ENCODE measurements at places on chromosomes 3 and 15.

DNA sequence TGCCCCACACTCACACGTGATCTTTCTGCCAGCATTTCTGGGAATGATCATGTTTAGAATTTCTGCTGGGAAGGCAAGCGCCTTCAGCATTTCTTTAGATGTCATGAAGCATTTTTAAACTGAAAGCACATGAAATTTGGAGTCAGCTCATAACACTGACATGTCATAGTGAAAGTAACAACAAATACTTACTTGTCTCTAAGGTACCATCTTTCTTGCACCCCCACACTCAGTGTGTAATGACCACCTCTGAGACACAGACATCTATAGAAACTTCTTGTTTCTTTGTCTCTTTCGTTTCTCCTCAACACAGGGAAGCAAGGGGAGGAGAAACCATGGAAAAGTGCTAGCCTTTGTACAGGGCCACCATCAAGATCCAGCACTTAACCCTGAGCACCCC lies 171.7 kb downstream of the RORA start:
- no peak for DNase-seq

DNA sequence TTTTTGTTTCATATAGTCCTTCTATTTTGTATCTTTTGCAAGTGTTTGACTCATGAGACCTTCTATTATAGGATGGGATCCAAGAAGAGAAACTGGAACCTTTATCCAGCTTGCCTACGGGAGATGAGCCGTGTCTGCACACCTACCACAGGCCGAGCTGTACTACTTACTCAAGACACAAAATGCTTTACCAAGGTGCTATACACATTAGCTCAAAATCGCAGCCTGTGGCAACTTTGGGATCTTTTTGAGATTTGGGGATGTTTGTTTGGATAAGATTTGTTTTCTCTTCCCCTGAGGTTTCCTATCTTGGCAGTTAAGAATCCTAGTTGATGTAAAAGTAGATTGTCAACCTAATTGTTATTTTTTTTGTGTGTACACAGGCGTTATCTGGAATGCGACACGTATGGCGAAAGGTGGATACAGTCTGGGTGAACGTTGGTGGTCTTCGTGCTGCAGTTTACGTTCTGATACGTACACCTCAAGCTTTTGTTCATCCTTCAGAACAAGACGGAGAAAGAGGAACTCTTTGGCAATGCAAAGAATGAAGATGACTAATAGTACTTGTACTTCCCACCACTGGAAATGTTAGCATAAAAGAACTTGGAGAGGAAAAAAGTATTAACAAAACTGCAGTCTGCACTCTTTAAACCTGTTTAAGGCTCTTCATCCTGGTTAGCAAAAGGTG lies 13.1 kb upstream of the SETD5 start:
- no peak for DNase-seq

GRCh38 chr3:184593220-184593927 lies 31.8 kb downstream of the EPHB3 start:
- no peak for DNase-seq

DNA sequence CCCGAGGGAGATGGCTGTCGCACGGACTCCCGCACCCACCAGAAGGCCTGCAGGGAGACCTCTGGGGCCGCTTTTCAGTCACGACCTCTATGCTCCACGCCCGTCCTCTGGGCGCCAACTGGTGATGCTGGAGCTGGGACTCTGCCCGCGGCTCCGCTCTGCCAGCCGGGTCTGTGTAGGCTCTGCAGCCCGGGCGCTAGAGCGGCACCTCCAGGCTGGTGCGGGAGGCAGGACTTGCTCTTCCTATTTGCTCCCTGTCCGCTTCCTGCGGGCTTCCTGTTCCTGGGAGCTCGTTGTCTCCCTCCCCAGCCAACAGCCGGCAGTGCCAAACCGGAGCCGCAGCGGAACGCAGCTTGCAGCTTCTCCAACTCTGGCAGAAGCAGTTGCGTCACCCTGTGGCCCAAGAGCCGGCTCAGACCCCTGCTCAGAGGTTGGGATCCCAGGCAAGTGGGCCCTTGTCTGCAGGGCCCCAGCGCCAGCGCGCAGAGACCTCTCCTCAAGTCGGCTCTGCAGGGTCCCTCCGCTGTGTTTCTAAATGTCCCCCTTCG lies 285.9 kb downstream of the XXYLT1 start:
- no peak for DNase-seq

- DNase-seq, result no peak
Measured at GRCh38 chr3:167762296-167762695, 26.8 kb downstream of the SERPINI1 start.

DNA sequence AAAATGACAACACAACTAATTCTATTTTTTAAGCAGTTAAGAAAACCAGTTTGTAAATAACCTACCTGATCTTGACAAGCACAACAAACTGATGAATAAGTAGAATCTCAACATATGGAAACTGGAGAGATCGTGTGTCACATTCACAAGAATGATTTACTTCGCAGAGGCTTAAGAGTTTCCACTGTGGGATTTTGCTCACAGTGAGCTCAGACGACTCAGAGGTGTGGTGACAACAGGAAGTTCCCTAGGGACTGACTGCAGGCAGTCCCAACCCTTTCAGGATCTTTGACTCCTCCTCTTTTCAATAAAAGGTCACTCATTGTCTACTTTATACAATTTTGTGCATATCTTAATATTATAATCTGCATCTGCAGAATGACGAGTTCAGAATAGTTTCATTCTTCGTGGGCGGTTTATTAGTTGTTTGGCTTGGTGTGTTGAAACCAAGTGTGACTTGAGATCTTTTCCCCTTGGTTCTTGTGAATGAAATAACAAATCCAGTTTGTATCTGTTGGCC lies at the start of gene LIPH:
Gene LIPH, minus strand, starts transcription at position 231 of the 520 bp plus-strand sequence. Its CDS starts 117 bp downstream, at position 114.
- DNase-seq, result peak; percentile 3

DNA sequence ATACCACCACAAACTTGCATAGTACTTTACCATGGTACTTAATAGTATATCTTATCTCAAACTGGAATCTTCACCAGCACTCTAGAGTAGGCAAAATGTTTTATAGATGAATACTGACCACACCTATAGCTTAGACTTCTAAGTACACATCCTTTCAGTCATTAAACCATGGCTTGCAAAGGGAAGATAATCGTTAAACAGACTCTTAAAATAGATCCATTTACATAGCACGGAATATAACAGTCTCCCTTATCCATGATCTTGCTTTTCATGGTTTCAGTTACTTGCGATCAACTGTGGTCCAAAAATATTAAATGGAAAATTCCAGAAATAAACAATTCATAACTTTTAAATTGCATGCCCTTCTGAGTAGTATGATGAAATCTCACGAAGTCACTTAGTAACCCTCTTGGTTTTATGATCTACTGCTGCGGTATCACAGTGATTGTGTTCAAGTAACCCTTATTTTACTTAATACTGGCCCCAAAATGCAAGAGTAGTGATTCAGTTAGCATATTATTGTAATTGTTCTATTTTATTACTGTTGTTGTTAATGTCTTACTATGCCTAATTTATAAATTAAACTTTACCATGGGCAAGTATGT lies 111.4 kb downstream of the HERC1 start:
- DNase-seq, result no peak

DNA sequence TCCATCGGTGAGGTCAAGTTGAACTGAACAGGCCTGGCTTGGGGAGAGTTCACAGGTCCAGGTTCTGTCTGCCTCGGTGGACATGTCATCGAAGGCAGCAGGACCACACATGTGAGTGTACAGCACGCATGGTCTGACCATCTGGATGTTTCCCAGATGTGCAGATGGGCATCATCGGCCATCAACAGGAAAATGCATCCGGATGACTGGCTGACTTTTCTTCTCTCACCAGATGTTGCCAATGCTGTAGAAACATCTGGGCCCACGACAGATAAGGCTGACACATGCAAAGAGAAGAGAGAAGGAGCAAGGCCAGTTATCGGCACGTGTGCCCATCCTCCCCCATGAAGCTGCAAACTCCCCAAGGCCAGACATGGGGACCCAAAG lies 45.1 kb downstream of the NOX5 start:
- no peak for DNase-seq

DNA sequence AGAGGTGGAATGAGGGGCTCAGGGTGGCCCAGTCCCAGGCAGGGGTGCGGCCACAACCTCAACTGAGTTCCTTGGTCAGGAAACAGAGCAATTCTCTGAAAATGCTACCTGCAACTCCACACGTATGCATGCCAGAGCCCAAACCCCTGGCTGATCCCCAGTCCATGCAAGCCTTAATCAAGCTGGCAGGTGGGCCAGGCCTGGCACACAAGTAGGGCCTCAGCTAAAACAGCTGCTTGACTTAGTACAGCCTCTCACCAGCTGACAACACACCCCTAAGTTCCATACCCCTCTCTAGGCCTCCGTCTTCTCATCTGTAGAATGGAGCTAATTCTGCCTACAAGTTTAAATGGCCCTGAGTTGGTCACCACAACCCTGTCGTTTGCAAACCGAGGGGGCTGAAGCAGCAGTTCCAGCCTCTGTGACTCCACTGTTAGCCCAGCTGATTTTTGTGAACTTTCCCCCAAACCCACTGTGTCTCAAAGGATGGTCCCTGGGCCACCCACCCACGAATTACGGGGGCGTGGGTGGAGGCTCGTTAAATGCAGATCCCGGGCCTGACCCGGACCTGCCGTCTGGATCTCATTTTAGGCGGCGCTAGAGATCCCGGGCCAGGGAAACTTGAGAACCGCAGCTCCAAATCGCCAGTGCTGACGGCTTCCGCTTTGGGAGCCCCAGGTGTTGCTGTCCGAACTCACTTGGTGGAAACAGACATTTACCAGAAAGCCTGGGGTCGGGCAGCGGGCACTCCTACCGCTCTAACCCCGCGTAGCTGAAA lies 927 bp downstream of the CHDH start:
- no peak for DNase-seq

DNA sequence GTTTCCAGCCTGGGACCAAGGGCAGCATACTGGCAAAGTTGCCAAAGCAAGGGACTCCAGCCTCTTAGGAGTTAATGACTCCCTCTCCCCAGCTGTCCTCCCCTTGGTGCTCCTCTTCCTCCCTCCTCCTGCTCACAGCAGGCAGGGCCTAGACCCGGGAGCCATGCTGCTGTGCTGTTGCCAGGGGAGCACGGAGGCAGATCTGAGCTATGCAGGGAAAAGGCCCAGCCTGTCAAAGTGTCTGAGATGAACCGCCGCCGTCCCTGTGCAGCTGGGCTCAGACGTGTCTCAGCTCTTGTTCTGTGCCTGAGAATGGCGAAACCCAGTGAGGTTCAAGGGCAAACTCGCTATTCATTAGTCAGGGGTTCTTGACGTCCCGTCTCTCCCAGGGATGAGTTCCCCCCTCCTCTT lies 60.8 kb upstream of the POLG start:
- DNase-seq, result no peak

GRCh38 chr15:63476229-63476632 lies 28.2 kb upstream of the USP3 start:
- DNase-seq, result no peak

DNA sequence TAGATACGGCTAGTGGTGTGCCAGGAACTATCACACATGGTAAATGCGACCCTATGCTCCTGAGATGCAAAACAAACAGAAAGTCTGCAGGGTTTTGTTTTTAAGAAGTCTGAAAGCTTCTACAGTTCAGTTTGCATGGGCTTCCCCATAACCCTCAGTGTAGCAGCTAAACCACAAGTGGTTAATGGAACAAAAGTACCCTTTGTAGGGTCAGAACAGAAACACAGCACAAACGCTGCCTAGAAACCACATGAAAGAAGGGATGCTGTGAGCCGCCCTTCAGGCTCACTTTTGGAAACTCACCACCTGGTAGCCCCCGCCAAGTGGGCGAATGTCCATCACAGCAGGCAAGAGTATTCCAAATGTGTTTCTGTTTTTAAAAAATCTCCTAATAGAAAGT lies 46.2 kb downstream of the CTDSPL start:
- no peak for DNase-seq

GRCh38 chr3:72679540-72680198 lies 168.6 kb downstream of the SHQ1 start:
- no peak for DNase-seq

GRCh38 chr3:64593350-64593749 lies 94.5 kb downstream of the ADAMTS9 start:
- DNase-seq, result no peak

DNA sequence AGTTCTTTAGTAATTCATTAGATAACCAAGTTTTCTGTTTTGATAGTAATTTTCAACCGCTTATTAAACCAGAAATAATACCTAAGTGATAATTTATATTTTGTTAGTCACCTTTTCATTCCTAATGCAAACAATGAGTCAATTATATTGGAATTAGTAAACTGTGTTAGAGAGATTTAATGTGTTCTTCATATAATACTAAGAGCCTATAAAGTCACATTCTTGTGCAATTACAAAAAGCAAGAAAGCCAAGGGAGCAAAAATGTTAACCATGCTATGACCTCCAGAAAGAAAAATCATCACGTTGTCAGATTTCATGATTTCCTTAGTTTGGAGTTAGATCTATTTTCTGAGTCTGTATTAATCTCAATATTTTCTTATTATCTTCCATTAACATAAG lies 108.8 kb upstream of the SAMMSON start:
- no peak for DNase-seq

GRCh38 chr15:32867313-32867626 lies 149.5 kb downstream of the GREM1 start:
- no peak for DNase-seq

DNA sequence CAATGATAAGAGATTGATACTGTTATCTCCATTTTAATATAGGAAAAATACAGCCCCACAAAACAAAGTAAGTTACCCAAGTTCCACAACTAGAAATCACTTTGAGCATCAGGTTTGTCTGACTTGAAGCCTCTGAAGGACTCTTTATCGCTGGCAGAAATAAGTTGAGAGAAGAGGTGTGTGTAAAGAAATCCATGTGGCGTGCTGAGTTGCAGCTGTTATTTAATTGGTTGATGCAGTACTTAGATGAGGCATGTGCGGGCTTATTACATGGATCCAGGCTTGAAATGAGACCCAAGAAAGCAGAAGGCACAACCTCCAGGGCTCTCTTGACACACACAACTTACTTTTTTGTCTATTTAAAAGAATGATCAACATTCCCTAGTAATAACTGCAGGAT lies 221.3 kb downstream of the PDZRN3 start:
- no peak for DNase-seq

GRCh38 chr3:169497567-169498257 lies 165.8 kb downstream of the MECOM start:
- no peak for DNase-seq

DNA sequence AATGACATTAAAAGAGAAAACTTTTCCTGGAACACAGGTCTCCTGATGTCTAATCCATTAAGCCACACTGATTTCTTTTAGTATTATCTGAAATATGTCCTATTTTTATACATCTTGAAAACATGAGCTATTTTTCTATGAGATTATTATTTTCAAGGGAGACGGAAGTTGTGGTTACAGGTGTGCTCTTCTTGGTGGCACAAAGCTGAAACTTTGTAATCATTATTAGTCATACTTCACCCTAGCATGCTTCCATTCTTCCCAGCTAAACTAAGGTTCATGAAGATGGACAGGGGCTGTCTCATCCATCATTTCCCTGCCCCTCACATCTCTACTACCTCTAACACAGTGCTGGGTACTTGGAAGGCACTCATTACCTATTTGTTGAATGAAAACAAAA lies 85.6 kb upstream of the POU1F1 start:
- DNase-seq, result no peak

DNA sequence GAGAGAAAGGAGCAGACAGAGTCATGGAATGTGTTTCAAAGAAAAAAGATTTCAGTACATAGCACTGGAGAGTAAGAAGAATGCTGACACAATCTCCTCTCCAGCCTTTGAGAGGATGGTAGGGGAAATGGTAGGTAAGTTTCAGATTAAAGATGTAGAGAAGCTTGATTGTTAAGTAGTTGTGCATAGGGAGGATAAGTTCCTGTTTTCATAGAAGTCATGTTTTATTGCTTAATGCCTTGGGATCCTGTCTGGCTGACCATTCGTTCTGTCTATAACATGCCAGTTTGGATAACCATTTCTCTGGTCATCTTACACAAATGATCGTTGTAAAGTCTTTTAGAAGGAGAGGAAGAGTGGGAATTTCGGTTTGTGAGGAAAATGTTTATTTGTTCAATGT lies 95.7 kb upstream of the IGSF10 start:
- no peak for DNase-seq
